Posterior vena cava (tissue), 2 donors: ENCODE measurements at places on chromosomes 11 and 22. TPM values are rescaled to one million over a fixed set of nuclear protein-coding genes. Genes with fewer than 3 reads are reported as not detected.
A peak's percentile ranks its signal among the peaks of the same experiment; 100 is the strongest.

The CPT1A gene
- total RNA-seq = 62.3 TPM

- DNase-seq = no peak
These were observed 60.8 kb upstream of the CCDC179 start for GRCh38 chr11:22920939-22921565.

The BEST1 gene
- total RNA-seq = 9.5 TPM

GRCh38 chr22:33569018-33569417 lies 351.3 kb downstream of the LARGE1 start:
- DNase-seq = no peak

The INPP5J gene
- 0.74 TPM for total RNA-seq

DNA sequence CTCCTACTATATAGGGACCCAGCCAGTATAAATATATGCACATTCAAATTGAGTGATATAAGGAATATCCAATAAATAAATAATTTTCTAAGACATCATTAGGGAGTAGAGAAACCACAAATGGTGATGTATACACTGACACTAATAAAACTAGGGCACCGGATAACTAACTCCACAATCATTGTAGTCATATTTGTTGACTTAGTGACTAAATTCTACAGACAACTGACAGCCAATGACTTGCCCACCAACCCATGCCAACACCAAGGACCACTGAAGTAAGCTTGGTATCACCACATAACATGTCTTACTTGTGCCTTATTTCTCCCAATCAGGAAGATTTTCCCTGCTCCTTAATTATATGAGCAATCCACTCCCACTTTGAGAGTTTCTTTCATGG lies 139.6 kb upstream of the TRPC6 start:
- no peak for DNase-seq

- DNase-seq = no peak
These were observed 105.1 kb downstream of the ARHGAP32 start for GRCh38 chr11:129086976-129087375.

The SRSF8 gene
- 44.6 TPM for total RNA-seq

DNA sequence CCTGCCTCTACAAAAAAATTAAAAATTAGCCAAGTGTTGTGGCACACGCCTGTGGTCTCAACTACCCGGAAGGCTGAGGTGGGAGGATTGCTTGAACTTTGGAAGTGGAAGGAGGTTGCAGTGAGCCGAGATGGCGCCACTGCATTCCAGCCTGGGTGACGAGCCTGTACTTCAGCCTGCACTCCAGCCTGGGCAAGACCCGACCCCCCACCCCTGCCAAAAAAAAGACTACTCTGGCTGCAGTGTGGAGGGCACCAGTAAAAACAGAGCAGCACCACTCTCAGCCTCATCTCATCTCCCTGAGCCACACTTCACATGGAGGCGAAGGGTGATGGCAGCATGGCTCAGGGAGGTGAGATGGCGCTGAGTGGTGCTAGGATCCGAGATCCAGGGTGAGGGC lies 50.3 kb upstream of the THY1 start:
- DNase-seq = no peak

- no peak for DNase-seq
These were observed 72.5 kb upstream of the C11orf87 start for GRCh38 chr11:109349276-109350080.

GRCh38 chr11:32420937-32421901 lies 14.1 kb downstream of the WT1 start:
- no peak for DNase-seq

- no peak for DNase-seq
These were observed 17.4 kb downstream of the SLC43A3 start for GRCh38 chr11:57409321-57410100.

DNA sequence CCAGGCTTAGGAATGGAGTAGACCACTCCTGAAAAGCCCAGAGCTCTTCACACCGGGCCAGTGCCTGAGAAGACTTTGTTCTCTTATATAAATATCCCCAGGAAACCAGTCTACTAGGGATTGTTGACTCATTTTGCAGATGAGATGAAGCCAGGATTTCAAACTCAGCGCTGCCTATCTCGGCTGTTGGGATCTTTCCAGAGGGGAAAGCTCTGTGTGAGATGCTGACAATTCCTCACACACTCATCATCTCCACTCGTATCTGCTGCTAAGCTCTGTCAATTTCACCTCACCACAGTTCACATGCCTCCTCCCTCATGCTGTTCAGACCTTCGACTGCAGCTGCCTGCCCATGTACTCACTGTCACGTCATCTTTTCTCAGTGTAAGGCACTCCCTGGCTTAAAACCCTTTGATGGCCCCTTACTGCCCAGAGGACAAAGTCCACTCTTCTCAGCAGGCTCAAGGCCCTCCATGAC lies 12.5 kb downstream of the USH1C start:
- DNase-seq = no peak

DNA sequence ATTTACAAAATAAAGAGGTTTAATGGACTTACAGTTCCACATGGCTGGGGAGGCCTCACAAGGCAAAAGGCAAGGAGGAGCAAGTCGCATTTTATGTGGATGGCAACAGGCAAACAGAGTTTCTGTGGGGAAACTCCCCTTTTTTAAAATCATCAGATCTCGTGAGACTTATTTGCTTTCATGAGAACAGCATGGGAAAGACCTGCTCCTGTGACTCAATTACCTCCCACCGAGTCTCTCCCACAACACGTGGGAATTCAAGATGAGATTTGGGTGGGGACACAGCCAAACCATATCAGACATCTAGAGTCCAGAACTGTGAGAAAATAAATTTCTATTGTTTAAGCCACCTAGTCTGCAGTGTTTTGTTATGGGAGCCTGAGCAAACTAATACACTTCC lies 80.8 kb downstream of the ME3 start:
- DNase-seq = no peak

DNA sequence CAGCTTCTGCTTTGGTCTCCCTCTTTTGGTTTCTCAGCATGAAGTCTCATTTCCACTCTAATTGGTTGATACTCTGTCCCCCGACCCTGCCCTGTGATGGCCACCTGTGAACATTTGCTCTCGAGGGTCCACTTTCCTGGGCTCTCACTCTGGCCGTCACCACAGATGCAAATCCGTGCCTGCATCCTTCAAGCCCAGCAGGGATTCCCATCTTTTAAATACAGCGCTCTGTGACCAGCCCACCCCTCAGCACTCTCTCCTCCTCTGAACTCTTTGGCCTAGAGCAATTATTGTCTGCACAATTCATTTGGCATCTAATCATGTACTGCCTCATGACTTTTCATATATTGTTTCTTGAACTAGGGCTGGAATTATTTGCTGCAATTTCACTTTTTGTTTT lies 26.0 kb downstream of the PKNOX2 start:
- no peak for DNase-seq

GRCh38 chr11:117876059-117876340 lies 458 bp downstream of the FXYD6 start:
- no peak for DNase-seq

The UCP2 gene
- total RNA-seq = 38.7 TPM

DNA sequence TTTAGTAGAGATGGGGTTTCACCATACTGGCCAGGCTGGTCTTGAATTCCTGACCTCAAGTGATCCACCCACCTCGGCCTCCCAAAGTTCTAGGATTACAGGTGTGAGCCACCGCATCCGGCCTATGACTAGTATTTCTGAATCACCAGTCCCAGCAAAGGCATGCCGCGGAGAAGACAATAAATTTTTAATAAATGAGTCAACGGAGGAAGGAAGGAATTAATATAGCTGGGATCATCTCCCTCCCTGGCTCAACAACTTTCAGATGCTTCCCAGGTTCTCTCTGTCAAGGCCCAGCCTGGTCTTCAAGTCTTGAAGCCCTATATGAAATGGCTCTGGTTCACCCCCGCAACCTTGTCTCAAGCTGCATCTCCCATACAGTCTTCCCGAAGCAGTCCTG lies 45.7 kb downstream of the CYTH4 start:
- DNase-seq = no peak

DNA sequence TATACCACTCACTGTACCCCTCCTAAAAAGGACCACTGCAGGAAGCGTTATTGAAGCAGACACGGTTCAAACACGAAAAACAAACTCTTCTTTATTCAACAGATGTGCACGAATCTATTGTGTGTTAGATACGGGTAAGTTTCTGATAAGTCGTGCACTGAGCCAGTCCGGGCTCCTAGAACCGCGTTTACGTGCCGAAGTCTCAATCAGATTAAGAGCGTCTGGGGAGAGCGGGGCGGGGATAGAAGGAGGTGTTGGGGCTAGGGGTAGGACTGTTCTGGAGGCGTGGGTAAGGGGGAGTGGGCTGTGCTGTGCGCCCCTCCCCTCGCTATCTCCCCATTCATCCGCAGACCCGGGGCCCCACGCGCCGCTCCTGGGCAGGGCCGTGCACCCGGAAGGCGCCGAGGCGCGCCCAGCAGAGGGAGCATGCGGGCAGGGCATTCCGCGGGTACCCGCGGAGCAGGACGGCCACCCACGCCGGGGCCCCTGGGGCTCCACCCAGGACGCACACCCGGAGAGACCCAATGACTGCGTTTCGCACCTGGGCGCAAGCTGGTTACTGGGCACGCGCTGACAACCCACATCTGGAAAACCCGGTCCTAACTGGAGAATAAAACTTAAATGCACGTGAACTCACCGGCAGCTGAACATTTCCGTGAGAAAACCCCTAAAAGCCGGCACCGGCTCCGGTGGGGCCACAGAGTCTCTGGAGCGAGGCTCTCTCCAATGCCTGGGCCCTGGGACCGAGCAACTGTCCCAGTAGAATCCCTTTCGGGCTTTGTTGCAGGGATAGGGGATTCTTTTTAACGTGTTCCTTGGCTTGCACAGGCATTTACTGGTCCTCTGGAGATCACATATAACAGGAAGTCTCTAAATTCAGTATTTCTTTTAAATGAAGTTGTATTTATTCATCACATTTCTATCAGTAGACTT lies 40.6 kb downstream of the WEE1 start:
- DNase-seq = peak; percentile 95

The CELSR1 gene
- total RNA-seq = 2.8 TPM

The PRAME gene
- not detected for total RNA-seq

GRCh38 chr11:7514099-7514591 lies 346 bp downstream of the PPFIBP2 start:
- no peak for DNase-seq

DNA sequence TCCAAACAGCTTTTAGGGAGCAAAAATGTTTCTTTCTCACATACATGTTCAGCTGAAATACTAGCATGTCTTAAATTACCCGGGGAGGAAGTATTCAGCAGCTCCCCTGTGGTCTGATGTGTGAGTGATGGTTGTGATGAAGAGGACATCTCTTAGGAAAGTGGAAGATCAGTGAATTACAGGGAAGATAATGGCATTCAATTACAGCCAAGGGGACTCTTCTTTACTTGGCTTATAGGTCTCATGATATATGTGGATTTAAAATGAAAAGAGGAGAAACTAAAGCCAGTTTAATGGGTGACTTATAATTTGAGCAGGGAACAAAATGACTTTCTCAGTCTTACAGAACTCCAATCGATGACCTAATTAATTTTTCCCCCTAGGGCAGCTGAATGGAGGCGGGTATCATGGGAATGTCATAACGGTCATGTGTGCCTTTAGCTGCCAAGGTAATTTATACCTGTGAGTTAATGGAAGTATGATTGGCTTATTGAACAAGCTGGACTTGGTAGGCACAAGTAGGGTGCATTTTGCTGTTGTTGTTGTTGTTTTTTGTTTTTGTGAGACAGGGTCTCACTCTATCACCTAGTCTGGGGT lies 198.8 kb downstream of the HIPK3 start:
- DNase-seq = no peak

DNA sequence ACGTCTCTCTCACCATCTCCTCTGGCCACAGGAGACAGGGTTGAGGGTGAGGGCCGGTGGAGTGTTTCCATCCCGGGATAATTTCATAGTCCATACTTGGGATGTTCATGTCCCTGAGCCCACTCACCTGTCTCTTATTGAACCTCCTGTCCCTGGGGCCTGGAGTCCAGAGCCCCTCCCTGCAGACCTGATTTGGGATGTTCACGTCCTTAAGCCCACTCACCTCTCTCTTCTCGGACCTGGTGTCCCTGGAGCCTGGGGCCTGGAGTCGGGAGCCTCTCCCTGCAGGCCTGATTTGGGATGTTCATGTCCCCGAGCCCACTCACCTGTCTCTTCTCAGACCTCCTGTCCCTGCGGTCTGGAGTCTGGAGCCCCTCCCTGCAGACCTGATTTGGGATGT lies 868.2 kb downstream of the BRD1 start:
- peak; percentile 70 for DNase-seq

- no peak for DNase-seq
These were observed 375.6 kb downstream of the KCNA4 start for GRCh38 chr11:29641201-29641600.

GRCh38 chr11:76666830-76667229 lies 3.7 kb downstream of the LRRC32 start:
- no peak for DNase-seq

The SLC43A1 gene
- total RNA-seq = 11.5 TPM

GRCh38 chr11:93895106-93895862 lies 44.9 kb upstream of the VSTM5 start:
- no peak for DNase-seq

The SLC25A45 gene
- 9.6 TPM for total RNA-seq

GRCh38 chr11:104817973-104818372 lies 80.3 kb downstream of the CASP12 start:
- DNase-seq = no peak

DNA sequence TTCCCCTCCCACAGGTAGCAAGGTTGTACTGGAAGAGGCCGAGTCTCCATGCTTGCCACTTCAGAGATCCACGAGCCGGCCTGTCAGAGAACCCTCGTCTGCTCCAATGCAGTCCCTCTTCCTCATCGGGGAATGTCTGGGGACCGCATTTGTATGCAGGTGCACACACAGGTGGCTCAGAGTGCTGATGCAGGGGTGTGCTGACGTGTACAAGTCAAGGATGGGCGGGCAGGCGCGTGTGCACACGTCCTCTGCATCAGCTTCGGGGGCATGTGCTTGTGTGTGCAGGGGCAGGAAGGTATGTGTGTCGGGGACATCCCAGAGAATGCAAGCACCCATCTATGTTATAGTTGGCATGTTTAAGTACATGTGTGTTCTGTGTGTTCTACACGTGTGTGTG lies 49.4 kb downstream of the ELFN2 start:
- DNase-seq = no peak

The CST6 gene
- 0.56 TPM for total RNA-seq

- no peak for DNase-seq
These were observed 89.4 kb downstream of the PACS1 start for GRCh38 chr11:66159324-66159984.

DNA sequence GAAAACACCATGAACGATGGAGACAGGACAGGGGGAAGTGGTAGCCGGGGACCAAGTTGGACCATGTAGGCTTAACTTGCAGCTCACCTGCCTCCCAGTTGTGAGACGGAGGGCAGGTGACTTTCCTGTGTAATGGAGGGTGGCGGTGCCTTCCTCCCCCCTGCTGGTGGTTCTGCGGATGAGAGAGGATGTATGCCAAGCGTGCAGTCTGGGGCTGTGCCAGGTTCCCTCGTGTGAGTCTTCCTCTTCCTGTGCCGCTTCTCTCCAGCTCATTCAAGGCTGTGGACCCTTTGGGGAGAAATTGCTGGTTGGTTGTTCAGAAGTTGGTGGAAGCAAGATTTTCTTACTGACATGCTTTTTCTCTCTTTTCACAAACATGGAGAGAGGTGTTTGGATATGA lies 35.1 kb downstream of the MPPED1 start:
- no peak for DNase-seq

- DNase-seq = no peak
These were observed 80.2 kb downstream of the PLEKHA7 start for GRCh38 chr11:16933756-16934603.

The GNAZ gene
- total RNA-seq = 37.0 TPM
